Stimulated activated CD4-positive, alpha-beta T cell treated with anti-CD3 and anti-CD28 coated beads, Interleukin-2, amount 100 ng/mL, for 4 hours (primary cell): ENCODE measurements at places on chromosomes 16 and 17.

- DNase-seq: no peak
Measured at GRCh38 chr17:38984666-38985065, 17.5 kb upstream of the FBXO47 start.

GRCh38 chr16:27600381-27600780 is 50.4 kb downstream of the KATNIP start:
- DNase-seq: no peak

DNA sequence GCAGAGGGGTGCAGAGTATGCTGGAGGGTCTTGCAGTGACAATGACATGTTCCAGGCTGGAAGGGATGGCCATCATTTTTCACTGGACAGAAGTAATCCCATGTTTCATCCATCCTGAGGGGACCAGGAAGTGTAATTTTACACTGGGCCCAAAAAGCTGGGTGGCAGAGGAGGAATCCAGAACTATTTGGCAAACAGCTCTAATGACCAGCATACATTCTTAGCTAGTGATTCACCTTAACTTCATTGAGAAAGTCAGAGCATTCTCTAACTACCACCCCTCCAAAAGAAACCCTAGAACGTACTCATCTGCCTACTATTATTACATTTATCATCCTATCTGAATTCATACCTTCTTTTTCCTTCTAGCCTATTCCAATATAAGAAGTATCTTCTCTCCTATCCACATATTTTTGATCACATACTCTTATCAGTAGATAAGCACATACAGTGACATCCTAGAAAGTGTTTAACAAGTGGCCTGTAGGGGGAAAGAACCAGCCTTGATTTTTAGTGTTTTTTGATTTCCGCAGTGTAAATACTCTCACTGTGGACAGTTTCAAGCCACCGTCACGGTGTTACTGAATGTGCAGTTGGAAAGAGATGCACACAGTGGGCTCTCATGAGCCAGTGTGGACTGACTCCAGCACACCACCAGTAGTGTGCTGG is 118.1 kb downstream of the FTO start:
- DNase-seq: no peak

- no peak for DNase-seq
Measured at GRCh38 chr16:70662991-70663523, 16.7 kb downstream of the IL34 start.

DNA sequence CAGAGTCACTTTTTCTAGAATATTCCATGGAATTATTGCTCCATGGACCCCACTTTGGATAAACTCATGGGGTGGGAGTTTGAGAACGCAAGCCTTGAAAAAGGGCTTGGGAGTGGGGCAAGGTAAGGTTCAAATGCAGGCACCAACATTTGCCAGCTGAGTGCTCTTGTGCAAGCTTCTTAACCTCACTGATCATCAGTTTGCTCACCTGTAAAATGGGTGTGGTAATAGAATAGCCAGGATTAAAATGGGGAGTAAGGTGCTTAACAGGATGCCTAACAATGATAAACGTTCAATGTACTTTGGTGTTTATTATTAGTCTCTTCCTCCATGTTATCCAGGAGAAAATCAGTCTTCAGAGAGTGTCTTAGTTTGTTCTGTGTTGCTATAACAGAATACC is 39.0 kb downstream of the CACNG5 start:
- DNase-seq: no peak
